Foreskin melanocyte (primary cell): ENCODE measurements at places on chromosomes 12 and 14.

DNA sequence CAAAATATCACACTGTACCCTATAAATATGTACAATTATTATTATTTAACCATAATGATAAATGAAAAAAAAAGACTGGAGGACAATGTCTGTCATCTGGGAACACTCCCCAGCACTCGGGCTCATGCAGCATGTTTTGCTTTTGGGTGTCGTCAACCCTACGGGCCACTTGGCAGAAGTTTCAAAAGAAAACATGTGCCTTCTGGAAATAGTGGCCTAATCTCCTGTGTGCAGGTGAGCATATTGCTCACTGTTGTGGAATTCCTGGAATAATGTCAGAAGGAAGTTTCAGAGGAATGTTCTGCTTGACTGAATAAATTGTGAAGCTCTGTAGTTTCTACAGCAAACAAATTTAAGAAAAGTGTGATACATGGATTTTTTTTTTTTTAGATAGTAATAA is 298.3 kb downstream of the SSPN start:
- no peak for DNase-seq

- DNase-seq: no peak
Observed at GRCh38 chr12:79645235-79645630, 45.5 kb downstream of the PAWR start.

GRCh38 chr14:100473249-100473648 is 114.0 kb downstream of the BEGAIN start:
- DNase-seq: no peak

GRCh38 chr12:103269946-103270345 is 225.8 kb downstream of the C12orf42 start:
- peak; percentile 45 for DNase-seq

- no peak for DNase-seq
Observed at GRCh38 chr14:64688031-64688430, 16.2 kb upstream of the PLEKHG3 start.

DNA sequence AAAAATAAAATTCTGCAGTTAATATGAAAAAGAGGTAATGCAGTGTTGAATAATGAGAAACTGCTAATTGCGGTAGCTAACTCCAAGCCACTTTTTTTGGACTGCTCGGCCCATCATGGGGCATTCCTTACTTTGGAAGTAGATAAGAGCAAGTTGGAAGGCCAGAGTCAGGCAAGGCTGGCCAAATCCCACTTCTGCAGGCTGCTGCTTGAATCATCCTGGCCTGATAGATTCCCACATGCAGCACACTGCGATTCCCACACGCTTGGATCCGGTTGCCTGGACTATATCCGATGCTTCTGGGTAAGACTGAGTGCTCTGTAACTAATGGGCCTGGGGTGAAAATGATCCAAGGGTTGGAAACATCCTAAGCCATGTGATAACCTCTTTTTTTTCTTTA is 10.6 kb downstream of the EIF2B2 start:
- DNase-seq: no peak

DNA sequence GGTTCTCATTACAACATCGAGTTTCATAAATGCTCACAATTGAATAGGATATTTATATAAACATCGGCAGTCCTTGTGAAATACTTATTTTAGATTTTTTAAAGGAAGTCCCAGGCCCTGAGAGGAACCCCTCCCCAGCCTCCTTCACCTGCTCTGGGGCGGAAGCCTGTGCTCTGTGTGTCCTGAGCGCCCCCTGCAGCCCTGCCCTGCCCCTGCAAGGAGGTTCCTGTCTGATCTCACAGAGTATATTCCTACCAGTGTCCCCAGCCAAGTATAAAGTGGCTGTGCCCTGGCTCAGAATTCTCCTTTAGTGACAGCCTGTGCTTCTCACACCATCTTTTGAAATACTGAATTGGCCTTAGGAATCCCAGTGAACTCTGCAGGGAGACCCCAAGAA is 659.5 kb downstream of the TMEM121 start:
- DNase-seq: no peak
